ENCODE measurements at places on chromosomes 3 and 15.

DNA sequence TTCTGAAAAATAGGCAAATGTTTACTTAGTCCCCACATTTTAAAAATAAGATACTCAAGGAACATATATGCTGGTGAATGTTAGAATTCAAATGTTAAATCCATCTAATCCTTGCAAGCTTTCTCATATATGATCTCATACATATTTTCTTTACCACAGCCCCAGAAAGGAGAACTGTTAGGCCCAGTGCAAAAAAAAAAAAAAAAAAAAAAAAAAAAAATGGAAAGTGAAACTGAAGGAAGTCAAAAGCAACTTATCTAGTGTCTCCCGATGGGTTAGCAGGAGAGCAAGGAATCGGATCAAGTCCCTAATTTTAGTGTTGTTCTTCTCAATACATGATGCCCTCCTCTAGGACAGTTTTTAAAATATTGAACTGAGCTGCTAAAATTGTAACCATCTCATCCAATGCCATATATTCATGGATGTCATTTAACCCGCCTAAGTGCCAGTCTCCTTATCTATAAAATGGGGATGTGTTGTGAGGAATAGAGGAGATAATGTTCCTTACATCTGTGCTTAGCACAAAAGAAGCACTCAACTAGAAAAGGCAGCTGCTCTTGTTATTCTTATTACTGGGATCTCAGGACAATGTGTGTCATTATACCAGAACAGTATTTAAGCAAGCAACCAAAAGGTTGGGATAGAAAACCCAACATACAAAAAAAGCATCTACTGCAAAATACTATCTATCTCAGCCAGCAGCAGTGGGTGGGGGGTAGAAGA, 279.7 kb downstream of the MAGI1 start:
- DNase-seq = no peak

DNA sequence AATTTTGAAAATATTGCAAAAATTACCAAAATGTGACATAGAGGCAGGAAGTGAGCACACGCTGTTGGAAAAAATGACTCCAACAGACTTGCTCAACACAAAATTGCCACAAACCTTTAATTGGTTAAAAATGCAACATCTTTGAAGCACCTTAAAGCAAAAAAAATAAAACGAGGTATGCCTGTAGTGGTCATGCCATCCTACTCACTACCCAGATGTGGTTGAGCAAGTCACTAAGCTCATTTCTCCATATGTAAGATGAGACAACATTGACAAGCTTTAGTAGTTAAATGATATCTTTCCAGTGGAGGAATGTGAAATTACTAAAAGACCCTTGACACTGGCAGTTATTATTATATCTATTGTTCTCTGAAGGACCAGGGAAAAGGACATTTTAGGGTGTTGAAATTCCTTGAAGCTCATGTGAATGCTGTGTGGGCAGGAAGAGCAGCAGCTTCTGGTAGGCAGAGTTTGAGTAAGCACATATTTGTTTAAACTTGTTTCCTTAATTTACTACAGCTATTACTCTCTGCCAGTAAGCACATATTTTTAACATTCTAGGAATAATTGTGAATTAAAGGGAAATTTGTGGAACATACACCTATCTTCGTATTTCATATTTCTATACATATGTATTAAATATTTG, 131.6 kb upstream of the P2RY1 start:
- no peak for DNase-seq

DNA sequence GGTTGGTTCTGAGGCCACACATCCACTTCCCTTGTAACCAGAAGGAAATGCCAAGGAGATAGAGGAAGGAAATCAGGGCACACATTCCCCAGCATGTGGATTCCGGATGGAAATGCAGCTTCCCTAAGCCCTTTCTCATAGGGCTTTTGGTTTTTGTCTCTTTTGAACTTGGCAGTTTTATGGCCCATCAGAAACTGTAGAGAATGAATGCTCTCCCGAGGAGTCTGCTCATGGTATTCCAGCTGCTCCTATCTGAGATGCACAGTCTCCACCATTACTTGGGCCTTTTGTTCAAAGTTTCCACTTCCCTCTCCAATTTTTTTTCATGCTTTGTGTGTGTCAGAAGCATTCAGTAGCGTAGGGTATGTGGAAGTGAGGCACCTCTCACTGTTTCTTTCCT, 21.2 kb downstream of the XYLB start:
- DNase-seq = no peak

DNA sequence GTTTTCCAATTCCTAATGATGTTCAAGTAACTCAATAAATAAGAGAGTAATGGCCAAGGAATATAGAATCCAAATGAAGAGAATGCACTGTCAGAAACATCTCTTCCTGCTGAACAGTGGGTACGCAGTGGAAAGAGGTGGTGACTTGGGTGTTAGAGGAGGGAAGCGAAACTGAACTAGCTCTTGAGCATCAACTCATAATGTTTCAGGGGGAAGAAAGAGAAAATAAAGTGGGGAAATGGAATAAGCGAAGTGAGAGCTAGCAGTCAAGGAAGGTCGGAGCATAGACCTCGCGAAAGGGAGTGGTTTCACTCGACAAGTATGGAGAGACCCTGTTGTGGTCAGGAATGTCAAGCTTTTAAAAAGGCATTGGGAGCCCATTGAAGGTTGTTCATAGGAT, 309.5 kb downstream of the GAP43 start:
- DNase-seq = no peak

DNA sequence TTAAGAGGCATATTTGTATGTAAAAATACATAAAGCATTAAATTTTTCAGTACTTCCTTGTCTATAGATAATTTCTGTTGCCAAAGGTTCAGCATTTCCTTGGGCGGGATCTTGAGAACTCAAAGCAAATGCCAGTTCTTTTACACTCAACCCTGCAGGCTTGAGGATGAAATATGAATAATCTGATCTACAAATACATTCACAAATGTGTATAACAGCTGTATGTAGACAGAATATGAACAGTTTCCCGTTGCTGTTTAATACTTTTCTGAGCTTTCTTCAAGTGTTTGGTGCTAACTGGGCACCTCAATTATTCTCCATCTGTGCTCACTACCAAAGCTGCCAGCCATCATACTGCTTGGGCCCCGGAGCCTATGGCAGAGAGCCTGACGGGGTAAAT, 661.3 kb downstream of the NLGN1 start:
- no peak for DNase-seq

- DNase-seq = no peak
Observed at GRCh38 chr3:4078903-4079302, 224.3 kb upstream of the SETMAR start.

DNA sequence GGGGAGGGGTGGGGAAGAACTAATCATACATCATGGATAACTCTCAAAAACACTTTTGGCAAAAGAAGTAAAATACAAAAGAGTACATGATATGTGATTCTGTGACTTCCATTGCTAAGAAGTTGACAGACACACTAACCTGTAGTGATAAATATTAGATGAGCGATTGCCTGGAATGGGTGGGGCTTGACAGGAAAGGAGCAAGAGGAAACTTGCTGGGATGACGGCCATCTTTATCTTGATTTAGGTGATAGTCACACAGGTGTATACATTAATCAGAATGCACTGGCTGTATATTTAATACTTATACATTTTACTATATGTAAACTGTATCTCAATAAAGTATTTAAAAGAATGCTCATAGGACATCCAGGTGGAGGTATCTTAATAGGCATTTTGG, 13.1 kb downstream of the PARL start:
- DNase-seq = no peak

GRCh38 chr3:127954640-127955039, 39.6 kb downstream of the KBTBD12 start:
- DNase-seq = no peak

DNA sequence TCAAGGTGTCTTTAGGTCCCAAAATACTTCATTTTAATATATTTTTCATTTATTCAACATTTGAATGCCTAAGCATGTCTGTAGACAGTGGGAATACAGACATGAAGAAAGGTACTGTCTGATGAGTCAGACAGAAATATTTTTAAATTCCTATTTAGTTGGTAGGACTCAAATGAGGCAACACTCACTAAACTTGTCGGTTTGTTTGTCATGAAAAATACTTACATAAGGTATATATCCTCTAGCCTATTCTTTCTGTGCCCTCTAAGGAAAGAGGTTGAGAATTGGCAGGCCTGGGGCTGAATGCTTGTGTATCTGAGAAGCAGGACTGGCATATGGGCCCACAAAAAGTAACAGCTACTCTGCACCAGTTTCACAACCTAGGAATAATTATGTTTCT, 423.6 kb upstream of the MDFIC2 start:
- DNase-seq = no peak
